Neural crest cell (in vitro differentiated cells): ENCODE measurements at places on chromosomes 6 and 20. TPM values are rescaled to one million over a fixed set of nuclear protein-coding genes. Genes with fewer than 3 reads are reported as not detected.

Gene MUC21
- total RNA-seq = not detected in 2 replicates

Gene TINAG
- total RNA-seq = not detected in 2 replicates

Gene RAET1E
- total RNA-seq = not detected in 2 replicates

Gene OPRL1
- 0.93 and 0.96 TPM in 2 replicates for total RNA-seq

Gene DNMT3B
- 57.3 and 58.0 TPM in 2 replicates for total RNA-seq

Gene ZSCAN16
- 11.1 and 11.8 TPM in 2 replicates for total RNA-seq

GRCh38 chr6:100078509-100078908, 84.5 kb upstream of the MCHR2 start:
- no peak for DNase-seq

DNA sequence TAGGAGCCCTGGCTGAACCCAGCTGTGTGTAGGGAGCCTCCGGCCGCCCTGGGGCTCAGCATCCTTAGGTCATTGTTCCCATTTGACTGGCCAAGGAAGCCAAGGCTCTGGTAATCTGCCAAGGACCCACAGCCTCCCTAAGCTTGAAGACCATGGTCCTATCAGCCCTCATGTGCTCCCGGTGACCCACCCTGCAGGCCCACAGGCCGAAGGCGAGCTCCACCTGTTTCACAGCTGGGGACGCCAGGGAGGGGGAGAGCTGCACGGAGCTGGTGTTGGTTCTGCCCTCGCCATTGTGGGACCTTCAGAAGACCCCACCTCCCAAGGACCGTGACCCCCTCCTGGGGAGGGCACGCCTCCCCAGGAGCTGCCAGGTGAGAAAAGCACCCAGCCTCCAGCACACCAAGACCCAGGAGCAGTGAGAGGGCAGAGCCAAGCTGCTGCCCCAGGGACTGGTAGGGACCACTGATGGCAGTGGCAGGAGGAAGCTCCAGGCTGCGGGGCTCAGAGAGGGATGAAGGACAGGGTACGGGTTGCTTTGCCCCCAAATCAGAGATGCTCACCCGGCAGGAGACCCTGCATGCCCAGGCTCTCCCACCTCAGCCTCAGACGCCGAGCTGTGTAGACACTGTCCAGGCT, 30.7 kb upstream of the MRGBP start:
- no peak for DNase-seq

GRCh38 chr6:72271531-72271930, 350.3 kb upstream of the KCNQ5 start:
- DNase-seq = no peak

DNA sequence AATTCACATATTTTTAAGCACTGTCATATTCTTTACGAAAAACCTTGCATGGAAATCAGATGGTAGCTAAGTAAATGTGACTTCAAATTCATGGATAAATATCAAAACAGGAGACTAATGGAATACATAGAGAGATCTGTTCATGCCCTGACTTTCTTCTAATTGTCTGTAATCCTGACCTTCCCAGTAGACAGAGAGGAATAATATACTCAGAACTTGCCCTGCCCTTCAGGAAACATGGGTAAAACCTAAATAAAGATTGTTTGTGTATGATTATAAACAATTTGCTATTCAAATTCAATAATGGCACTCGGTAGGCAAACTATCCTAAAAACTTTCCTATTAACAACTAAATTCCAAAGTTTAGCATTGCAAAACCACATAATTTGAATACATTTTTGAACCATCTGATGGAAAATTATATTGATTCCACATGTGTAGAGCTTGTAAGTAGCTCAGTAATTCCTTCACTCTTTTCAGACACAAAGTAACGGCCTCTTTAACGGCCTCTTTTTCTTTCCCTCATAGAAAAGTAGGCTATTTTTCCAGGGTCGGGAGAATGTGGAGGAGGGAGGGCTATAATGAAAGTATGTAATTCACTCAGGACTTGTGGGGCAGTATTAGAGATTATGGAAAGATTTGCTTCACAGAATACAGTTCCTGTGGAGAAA, 227.6 kb downstream of the ALDH8A1 start:
- no peak for DNase-seq

DNA sequence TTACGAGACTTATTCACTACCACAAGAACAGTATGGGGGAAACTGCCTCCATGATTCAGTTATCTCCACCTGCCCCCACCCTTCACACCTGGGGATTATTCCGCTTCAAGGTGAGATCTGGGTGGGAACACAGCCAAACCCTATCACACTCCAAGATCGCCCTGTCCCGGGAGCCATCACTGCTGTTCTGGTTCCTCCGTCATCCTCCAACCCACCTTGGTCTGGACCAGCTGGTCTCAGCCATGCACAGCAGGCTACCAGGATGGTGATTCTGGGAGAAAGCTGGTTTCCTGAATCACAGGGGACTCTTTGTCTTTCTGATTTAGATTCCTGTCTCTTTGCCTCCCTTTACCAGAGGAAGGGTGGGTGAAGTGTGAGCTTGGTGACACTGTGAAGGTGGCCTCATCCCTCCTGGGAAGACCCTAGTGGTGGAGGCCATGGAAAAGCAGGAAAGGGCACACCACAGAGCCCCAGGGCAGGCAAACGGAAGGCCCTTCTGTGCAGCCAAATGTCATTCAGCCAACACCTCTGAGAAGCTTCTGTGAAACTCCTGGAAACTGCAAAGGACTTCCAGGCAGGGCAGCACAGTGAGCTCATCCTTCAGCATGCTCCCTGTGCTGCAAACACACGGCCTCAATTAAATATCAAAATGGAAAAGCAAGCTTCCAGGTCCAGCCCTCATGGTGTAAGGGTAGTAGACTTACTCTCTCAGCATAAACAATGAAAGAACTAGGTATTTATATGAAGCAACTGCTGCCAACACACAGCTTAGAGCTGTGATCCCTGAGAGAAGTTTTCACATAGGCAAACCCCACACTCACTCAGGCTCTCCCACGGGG, 169.8 kb downstream of the ANKRD60 start:
- DNase-seq = no peak

DNA sequence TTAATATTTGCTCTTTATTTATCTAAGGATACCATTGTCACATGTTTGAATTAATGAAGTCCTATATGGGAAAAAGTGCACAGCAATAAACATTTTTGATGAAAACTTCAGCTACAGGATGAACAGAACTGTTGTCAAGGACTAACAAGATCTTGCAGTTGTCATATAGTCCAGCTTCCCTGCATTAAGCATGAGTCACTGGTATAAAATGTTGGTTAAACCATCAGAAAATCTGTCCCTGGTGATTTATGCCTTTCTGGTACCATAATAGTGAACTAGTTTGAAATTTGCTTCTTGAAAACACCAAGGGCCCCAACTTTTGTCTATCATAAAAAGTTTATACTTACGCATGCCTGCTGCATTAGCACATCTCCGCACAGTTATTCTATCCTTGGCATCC, 60.4 kb upstream of the RSPO3 start:
- no peak for DNase-seq

GRCh38 chr6:72721346-72721745, 99.5 kb downstream of the KCNQ5 start:
- DNase-seq = no peak

GRCh38 chr6:42021847-42022754, 28.2 kb upstream of the TAF8 start:
- DNase-seq = no peak

DNA sequence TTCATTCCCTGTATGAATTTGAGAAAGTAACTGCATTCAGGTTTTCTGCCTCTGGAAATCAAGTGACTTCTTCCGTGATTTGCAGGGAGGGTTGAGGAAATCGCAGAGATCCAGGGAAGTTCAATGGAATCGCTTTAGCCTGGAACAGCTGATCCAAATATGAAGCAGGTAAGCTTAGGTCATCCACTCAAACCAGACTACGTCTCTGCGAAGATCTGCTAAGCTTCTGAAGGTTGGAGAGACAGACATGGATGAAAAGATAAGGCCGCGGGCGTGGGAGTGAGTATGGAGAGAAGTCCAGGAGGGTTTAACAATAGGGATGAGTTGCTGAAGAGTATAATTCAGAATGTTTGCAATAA, 34.2 kb upstream of the BTN3A2 start:
- no peak for DNase-seq

DNA sequence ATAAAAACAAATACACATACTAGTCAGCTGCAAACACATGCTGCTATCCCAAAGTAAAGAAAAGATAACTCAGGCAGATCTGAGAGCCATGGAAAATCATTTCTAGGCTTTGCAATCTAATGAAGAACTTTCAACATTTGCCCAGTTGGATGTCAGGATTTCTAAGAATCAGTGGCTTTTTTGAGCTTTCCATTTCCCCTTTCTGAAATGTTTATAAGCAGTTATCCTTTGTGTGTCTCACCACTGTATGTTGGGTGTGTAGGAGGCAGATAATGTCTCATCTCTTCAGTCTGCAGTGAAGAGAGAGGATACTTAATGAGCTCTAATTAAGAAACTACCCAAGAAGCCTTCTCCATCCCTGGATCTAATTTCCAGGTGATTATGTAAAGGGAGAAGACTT, 43.6 kb downstream of the RGS17 start:
- no peak for DNase-seq

- DNase-seq = no peak
Measured at GRCh38 chr6:167896648-167897047, 69.9 kb downstream of the AFDN start.

DNA sequence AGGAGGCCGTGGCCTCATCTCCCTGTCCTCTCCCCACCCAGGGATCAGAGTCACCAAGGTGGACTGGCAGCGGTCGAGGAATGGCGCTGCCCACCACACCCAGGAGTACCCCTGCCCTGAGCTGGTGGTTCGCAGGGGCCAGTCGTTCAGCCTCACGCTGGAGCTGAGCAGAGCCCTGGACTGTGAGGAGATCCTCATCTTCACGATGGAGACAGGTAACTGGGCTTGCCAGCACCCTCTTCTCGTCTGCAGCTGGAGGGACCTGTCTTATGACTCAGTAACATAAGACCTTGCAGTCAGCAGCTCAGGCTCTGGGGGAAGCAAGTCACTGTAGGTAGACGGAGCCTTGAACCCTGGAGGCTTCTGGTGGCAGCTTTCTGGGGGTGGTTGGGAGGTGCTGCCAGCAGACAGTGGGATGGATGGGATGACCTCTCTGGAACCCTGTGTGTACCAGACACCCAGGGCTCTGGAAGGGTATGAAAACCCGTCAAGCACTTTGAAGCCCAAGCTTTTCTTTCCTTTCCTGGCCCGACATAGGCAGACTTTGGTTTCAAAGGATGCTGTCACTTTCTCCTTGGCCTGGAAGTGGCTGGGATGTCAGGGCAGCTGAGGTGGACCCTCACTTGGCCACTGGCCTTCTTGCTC, 13.8 kb downstream of the TGM6 start:
- DNase-seq = no peak

- no peak for DNase-seq
Measured at GRCh38 chr6:46788791-46789190, 4.4 kb upstream of the MEP1A start.

- no peak for DNase-seq
Measured at GRCh38 chr6:73817253-73817652, 121.2 kb downstream of the CD109 start.

DNA sequence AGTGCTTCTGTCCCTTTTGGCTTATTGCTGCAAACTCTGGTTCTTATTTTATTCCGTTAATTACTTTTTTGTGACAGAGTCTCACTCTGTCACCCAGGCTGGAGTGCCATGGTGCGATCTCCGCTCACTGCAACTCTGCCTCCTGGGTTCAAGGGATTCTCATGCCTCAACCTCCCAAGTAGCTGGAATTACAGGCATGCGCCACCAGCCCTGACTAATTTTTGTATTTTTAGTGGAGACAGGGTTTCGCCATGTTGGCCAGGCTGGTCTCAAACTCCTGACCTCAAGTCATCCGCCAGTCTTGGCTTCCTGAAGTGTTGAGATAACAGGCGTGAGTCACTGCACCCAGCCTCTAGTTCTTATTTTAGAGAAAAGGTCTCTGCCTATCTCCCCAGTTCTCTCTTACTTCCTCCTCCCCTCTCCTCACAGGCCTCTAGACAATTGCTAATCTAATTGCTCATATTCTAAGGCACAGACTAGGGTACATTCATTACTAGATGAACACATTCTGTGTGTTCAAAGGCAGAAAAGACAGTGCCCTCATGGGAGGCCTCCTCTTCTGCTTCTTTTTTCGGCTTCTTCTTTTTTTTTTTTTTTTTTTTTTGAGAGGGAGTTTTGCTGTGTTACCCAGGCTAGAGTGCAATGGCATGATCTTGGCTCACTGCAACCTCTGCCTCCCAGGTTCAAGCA, 27.0 kb downstream of the EDEM2 start:
- DNase-seq = no peak

DNA sequence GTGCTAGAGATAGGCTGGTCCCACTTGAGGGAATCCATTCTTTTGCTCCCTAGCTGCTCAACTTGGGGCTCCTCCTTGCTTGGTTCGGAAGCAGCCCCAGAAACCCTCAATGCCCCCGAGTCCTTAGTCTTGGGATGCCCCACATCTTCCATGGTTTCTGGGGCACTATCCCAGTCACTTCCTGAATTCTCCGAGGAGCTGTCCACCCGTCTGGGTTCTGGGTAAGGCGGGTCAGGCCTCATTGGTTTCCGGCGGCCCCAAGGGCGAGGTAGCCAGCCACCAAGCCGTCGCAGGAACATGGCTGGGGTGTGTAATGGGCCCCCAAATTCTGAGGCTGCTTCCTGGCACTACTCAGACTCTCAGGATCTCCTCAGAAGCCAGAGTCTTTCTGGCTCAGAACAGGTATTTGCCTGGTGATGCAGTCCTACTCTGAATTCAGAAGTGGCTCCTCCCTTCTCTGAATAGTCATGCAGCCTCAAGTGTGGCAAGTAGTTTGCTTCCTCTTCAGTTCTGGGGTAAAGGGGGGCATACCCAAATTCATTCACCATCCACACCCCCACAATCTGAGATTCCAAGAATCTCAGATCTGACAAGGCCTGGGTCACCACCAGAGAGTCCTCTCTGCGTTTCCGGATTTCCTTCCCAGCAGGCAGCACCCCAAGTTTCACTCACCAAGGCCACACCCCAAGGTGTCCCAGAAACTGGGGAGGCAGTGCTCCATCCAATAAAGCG, 763 bp downstream of the C6orf47 start:
- no peak for DNase-seq

DNA sequence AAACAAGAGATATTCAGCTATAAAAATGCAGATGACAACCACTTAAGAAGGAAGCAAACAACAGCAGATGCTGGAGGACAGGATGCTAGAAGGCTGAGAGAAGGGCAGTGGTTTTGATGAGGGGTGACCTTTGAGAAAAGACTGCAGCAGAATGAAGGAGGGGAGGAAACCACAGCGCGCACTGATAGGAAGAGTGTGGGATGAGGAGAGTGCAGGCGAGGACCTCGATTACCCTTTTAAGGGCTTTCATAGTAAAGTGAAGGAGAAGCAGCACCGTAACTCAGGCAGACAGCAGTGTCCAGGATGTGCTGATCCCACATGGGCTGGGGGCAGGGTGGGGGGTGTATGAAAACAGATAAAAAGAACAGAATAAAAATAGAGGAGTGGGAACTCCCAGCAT, 19.2 kb downstream of the ZBTB2 start:
- no peak for DNase-seq
